Prostate gland (tissue), 2 donors: ENCODE measurements at places on chromosomes 5 and 9. TPM values are rescaled to one million over a fixed set of nuclear protein-coding genes. Genes with fewer than 3 reads are reported as not detected.

DNA sequence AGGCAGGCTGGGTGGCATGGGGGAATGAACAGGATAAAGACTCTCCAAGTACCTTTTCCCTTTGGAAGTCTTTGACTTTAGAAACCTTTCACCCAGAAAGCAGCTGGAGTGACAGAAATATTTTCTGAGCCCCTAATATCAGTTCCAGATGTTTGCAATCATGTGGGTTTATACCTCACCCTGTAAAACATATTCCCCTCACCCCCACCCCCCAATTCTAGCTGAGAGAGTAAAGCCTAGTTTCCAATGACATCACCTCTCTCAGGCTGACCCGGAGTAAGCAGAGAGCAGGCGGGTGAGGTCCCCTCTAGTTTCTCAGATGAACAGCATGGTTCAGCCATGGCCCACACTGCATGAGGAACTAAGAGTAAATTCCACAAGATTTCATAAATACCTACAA lies 82.9 kb upstream of the TRIM32 start:
- no peak for DNase-seq
- H3K27me3 ChIP-seq: no peaks in the 10 kb centered on the region
- no peak overlapping the region for H3K27ac ChIP-seq
- H3K36me3 ChIP-seq: no peaks in the 10 kb centered on the region

GRCh38 chr9:2601785-2602378 lies 19.7 kb upstream of the VLDLR start:
- no peak overlapping the region for H3K27ac ChIP-seq
- no peaks in the 10 kb centered on the region for H3K27me3 ChIP-seq
- no peak overlapping the region for H3K4me3 ChIP-seq
- no peak for DNase-seq
- no peaks in the 10 kb centered on the region for H3K36me3 ChIP-seq

DNA sequence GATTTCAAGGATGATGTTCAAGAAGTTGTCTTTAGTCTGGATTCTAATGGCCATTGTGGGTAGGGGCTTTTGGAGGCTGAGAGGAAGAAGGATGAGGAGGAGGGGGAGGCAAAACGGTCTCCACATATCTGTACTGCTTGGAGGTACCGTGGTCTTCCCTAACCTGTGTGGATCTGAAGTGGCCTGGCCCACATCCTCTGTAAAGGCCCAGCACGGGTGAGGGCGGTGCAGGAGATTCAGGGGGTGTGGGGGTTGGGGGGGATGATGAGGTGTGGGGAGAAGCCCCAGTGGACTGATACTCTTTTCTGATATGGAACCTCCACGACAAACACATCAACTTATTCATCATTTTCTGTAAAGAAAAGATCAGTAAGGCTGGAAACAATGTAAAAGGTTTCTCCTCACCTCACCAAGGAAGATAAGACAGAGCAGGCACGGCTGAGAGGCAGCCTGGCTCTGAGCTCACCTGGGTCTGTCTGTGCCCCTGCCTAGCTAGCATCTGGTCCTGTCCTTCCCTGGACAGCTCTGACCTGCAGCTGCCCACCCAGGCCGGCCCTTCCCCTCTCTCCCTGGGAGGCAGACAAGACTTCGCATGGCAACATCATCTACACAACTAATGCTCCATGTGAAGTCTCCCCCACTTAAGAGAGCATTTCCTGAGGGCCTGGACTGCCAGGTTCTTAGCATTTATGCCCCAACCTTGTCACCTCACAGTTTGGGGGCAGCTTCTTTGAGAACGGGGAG lies 5.6 kb upstream of the IL3 start:
- no peaks in the 10 kb centered on the region for H3K36me3 ChIP-seq
- no peak overlapping the region for H3K27ac ChIP-seq
- no peaks in the 10 kb centered on the region for H3K27me3 ChIP-seq
- no peaks in the 10 kb centered on the region for H3K4me1 ChIP-seq

- no peak overlapping the region for H3K27ac ChIP-seq
- H3K4me1 ChIP-seq: no peaks in the 10 kb centered on the region
- DNase-seq: no peak
- H3K36me3 ChIP-seq: no peaks in the 10 kb centered on the region
- H3K4me3 ChIP-seq: no peak overlapping the region
Observed at GRCh38 chr5:67561151-67561932, 364.7 kb upstream of the CD180 start.

DNA sequence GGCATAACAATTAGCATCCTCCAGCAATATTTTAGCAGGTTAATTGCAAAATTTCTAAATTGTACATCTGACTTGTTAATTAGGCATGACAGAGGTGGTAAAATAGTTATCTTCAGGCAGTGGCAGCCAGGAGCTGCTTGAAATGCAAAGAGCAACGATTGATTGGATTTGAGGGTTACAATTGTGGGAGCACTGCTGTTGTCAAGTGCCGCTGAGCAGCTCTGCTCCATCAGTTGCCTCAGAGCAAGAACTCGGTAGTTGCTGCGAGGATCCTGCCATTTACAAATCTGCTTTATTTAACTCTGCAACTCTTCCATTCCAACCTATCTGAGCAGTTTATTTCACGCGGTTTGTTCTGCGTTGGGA lies 12.6 kb downstream of the PBX3 start:
- H3K36me3 ChIP-seq: no peaks in the 10 kb centered on the region
- peak overlapping the region; percentile 9 for H3K4me3 ChIP-seq
- H3K27ac ChIP-seq: no peak overlapping the region
- no peaks in the 10 kb centered on the region for H3K27me3 ChIP-seq
- DNase-seq: no peak

The PCDHGA12 gene
- total RNA-seq: 6.8 TPM

The PAPPA gene
- 1.8 TPM for total RNA-seq

The KYAT1 gene
- 13.1 TPM for total RNA-seq

- H3K36me3 ChIP-seq: no peaks in the 10 kb centered on the region
- H3K4me3 ChIP-seq: no peak overlapping the region
- H3K27ac ChIP-seq: no peak overlapping the region
- H3K4me1 ChIP-seq: no peaks in the 10 kb centered on the region
- DNase-seq: no peak
Observed at GRCh38 chr9:79769476-79770275, 197.9 kb downstream of the TLE4 start.

The CER1 gene
- total RNA-seq: not detected

The PCDHA10 gene
- total RNA-seq: 2.2 TPM

- no peak overlapping the region for H3K27ac ChIP-seq
- no peak for DNase-seq
- no peak overlapping the region for H3K4me3 ChIP-seq
- no peaks in the 10 kb centered on the region for H3K27me3 ChIP-seq
- no peaks in the 10 kb centered on the region for H3K36me3 ChIP-seq
- H3K4me1 ChIP-seq: no peaks in the 10 kb centered on the region
Observed at GRCh38 chr9:116432051-116432450, 255.1 kb upstream of the TRIM32 start.

GRCh38 chr5:172255444-172255843 lies 28.1 kb downstream of the UBTD2 start:
- H3K36me3 ChIP-seq: no peaks in the 10 kb centered on the region
- H3K27me3 ChIP-seq: no peaks in the 10 kb centered on the region
- no peak overlapping the region for H3K27ac ChIP-seq
- H3K4me3 ChIP-seq: no peak overlapping the region
- no peaks in the 10 kb centered on the region for H3K4me1 ChIP-seq

GRCh38 chr9:129934041-129934591 lies 98.9 kb downstream of the USP20 start:
- DNase-seq: no peak
- H3K27ac ChIP-seq: peak overlapping the region; percentile 56
- H3K4me3 ChIP-seq: no peak overlapping the region
- H3K4me1 ChIP-seq: no peaks in the 10 kb centered on the region
